Hematopoietic multipotent progenitor cell treated with erythropoietin and hydrocortisone succinate and interleukin-3 and kit ligand, for 15 days (in vitro differentiated cells): ENCODE measurements at places on chromosomes 3 and 15.

GRCh38 chr3:159875116-159875515, 113.5 kb upstream of the IL12A start:
- no peak for DNase-seq

- no peak for DNase-seq
Measured at GRCh38 chr3:61371123-61371522, 119.9 kb upstream of the FHIT start.

DNA sequence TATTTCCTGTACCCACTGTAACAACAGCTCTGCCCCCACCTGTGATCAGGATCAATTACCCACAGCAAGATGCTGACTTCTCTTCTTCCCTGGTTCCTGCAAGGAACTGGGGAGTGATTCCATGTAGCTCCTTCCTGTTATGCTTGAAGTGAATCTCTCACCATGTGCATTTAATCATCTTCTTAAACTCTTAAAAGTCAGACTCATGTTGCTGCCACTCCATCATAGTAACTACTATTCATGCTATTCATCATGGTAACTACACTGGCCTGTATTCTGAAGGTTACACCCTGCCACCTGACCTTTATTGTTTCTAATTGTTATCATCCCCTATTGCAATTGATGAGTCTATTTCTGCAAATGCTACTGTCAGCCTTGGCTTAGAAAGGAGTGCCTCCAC, 89.5 kb downstream of the SUCNR1 start:
- no peak for DNase-seq

GRCh38 chr3:143063018-143063417, 56.6 kb upstream of the CHST2 start:
- DNase-seq, result no peak

- DNase-seq, result no peak
Measured at GRCh38 chr3:178500631-178501030, 35.6 kb upstream of the KCNMB2 start.

DNA sequence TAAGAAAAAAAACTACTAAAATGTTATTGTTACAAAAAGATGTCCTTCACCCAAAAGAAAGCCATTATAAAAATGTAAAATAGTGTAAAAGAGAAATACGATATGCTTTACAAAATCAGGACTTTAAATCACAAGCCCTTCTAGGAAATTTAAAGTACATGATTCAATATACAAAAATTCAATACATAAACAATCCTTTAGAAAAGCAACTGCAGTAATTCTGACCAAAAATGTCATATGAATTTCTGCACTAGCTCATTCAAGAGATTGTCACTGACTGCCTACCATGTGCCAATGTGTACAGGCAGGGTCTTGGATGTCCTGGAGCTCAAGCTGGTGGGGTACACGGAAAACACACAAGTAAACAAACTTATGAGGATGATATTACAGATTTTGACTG, 2.5 kb downstream of the MORC1 start:
- DNase-seq, result no peak

DNA sequence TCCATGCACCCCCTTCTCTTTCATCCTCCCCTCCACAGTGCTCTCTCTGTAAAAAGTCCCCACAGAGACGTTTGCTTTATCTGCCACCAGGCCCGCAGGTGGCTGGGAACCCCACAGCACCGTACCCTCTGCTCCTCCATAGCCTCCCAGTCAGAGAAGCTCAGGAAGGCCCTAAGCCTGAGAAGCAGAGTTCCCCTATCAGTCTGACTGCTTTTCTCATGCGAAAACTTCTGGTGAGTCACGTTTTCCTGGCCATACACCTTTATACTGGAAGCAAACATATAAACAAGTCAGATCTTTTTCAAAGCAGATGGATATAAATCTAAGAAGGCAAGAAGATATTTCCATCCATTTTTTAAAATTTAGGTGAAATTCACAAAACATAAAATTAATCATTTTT, 51.5 kb upstream of the MEF2A start:
- no peak for DNase-seq

DNA sequence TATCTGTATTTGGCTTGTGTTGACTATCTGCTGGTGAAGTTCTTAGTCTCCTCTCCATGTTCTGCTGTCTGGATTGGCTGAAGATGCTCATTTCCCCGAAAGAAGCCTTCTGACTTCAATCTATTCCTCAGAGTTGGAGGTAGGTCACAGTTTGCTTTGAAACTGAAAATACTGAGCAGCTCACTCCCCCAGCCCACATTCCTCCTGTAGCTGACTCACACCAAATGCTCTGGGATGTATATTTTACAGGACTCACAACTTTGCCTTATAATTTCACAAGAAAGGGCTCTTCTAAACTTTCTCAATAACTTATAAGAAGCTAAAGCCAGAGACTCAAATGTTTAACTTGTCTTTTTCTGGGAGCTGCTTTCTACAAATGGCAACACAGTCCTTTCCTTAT, 36.3 kb upstream of the SNX4 start:
- DNase-seq, result no peak

DNA sequence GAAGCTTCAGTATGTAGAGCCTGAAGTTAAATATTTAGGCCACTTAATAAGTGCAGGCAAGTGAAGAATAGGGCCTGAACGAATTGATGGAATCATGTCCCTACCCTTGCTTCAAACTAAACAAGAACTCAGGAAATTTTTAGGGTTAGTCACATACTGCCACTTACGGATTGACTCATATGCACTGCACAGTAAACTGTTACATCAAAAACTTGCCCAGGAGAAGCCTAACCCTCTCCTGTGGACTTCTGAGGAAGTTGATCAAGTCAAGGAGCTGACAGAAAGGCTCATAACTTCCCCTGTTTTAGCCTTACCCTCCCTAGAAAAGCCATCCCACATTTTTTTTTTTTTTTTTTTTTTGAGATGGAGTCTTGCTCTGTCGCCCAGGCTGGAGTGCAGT, 20.6 kb upstream of the KBTBD12 start:
- DNase-seq, result no peak

DNA sequence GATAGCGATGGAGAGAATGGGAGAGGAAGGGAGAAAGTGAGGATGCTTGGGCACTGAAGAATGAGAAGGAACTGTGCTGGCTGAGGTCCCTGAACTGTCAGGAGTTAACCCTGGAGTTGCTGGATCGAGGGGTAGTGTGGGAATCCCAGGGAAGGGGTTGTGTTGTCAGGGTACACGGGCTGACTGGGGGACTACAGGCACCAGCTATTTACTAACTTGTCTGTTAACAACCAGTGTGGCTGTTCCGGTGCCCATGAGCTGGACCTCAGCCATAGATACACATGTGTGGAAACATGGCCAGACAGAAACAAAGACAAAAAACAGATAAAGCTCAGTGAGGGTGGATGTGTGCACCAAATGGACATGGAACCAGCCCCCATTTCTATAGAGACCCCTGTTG, 55.1 kb downstream of the GASK1A start:
- DNase-seq, result no peak

DNA sequence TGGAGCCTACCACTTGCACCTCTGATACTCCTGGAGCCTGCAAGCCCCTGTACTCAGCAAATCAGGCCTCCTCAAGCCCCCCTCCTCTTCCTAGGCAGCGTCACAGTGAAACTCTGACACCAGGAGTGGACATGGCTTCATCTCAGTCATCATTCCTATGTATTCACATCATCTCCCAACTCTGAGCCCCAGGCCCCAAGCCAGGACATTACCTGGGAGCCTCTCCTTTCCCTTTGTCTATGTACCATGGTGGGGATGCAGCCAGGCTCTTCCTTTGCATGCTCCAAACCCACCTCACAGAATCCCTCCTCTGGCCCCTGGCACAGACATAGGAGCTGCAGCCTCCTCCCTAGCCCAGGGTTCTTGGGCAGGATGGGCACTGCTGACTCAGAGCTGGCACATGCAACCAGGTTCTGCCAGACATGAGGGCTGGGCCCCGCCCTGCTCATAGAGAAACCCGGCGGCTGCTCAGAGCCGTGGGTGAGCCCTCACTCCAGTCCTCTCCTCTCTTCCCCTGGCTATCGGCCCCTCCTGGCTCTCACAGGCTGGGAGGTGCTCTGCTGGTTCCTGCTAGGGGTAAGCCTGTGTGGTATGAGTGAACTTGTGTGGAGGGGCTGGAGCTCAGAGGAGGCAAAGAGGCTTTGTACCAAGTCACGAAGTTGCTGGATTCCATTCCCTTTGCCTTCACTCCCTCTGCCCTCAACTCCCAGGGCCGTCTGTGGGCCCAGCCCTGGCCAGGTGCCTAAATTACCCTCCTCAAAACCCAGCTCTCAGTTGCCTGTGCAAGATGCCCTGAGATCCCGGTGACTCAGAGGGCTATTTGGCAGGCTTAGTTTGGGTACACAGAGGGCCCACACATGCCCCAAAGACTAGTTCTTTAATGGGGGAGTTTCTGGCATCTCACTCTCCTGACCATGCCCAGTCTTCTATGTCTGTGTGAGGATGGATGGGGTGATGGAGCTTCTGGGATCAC, 1.9 kb upstream of the PLCD1 start:
- DNase-seq, result no peak

- DNase-seq, result no peak
Measured at GRCh38 chr3:45657853-45658252, 31.3 kb upstream of the SACM1L start.

DNA sequence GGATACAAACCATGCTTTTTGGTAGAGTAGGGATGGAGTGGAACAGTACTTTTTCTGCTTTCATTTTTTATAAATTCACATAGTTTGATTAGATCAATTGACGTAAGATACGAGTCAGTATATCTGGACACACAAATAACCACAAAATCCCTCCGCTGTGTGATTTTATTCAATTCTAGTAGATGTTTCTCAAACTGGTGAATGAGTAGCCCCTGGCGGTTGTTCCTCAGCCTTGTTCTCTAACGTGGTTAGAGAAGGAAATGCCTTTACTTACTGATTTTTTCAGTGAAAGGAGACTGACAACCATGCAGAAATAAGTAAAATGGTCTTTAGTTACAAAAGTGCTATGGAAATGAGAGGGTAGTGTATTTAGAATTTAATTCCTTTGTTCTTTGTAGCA, 161.0 kb downstream of the TCF12 start:
- DNase-seq, result no peak

DNA sequence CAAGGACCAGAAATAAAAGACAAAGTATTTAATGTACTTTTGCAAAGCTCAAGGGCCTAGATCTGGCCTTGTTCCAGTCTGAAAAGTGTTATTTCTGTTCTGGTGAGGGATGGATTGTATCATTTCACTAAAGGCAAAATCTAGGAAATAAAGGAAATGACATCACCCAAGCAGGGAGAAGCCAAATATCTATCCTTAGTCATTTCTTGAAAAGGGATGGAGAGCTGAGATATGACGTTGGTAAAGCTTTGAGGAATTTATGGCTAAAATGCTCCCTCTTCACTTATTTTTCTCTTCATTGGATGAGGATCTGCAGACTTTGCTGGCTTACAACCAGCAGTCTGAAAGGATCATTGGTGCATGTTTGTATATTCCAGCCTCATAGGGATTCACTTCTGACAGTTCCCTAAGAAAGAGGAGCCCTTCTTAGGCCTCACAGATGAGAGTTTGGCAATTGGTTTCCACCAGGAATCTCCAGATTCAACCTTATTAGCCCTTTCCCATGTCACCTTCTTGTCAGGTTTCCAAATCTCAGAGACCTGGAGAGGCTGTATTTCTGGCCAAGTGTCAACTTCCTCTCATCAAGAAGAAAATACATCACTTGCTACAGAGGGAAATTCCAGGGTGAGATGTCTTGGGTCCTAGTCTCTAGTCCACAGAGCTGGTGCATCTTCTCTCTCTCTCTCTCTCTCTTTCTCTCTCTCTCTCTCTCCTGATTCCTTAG, 93.7 kb upstream of the BOC start:
- DNase-seq, result no peak

DNA sequence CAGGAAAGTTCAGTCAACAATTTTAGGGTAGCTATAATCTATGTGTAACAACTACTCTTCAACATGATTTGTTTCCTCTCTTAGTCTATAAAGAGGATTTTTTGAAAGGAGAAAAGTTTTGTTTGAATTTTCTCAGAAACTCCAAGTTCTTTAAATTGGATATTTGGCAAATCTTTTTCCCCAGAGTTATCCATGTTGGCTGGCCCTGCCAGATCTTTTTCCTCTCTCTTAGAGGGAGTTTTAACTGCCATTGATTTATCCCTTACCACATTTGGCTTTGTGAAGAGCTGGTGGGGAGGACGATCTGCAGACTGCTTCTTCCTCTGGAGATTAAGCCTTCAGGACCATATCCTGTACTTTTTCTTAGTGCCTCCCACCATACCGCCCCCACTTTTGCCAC, 64.9 kb upstream of the ROPN1 start:
- DNase-seq, result no peak

- no peak for DNase-seq
Measured at GRCh38 chr3:123124971-123125370, 58.1 kb downstream of the PDIA5 start.

GRCh38 chr3:46695962-46696894, 2.7 kb upstream of the ALS2CL start:
- no peak for DNase-seq

DNA sequence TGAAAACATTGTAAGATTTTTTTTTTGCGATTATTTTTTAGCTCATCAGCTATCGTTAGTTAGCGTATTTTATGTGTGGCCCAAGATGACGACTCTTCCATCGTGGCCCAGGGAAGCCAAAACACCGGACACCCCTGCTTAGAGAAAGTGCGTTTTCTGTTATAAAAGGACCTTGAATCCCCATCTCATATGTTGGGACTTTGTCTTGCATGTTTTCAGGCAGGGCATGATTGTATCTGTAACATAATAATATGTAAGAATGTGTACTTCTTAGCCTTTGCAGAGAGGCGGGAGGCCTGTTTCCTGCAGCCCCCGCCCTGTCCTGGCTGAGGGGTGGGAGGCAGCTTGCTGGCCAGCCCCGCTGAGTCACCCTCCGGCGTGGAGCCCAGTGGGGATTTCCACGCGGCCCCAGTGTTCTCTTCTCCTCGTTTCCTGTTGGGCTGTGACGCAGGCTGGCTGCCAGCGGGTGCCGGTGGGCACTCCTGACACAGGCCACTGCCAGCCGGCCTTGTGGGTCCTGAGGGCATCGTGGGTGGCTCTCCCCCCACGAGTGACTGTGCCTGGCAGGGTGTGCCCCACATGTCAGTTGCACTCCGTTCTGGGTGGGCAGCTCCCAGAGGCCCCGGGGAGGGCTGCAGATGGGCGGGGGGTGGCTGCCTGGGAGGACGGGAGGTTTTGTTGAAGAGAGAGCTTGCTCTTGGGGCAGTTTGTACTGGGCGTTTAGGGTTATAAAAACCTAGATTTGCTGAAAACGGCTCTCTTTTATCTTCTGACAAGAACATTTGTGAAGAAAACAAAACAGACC, 55.6 kb downstream of the SMAD3 start:
- DNase-seq, result no peak

- no peak for DNase-seq
Measured at GRCh38 chr3:14175383-14176037, 2.9 kb downstream of the XPC start.

- DNase-seq, result no peak
Measured at GRCh38 chr15:41661078-41661517, 893 bp downstream of the MGA start.

- no peak for DNase-seq
Measured at GRCh38 chr15:90217671-90218394, 15.9 kb downstream of the CIB1 start.
